ENCODE measurements at places on chromosomes 3 and 15. TPM values are rescaled to one million over a fixed set of nuclear protein-coding genes. Genes with fewer than 3 reads are reported as not detected.

Gene CIAO2A
- 89.3 TPM for total RNA-seq

Gene MYNN
- total RNA-seq = 13.9 TPM

- H3K27ac ChIP-seq = no peak overlapping the region
- H3K27me3 ChIP-seq = no peaks in the 10 kb centered on the region
- no peaks in the 10 kb centered on the region for H3K4me1 ChIP-seq
These were observed 563.8 kb upstream of the ROBO1 start for GRCh38 chr3:80331494-80332170.

Gene ZNF660
- total RNA-seq = 11.7 TPM

GRCh38 chr3:139117136-139117675, 72.5 kb upstream of the PRR23C start:
- H3K36me3 ChIP-seq = no peaks in the 10 kb centered on the region
- DNase-seq = no peak
- H3K4me1 ChIP-seq = no peaks in the 10 kb centered on the region
- no peak overlapping the region for H3K4me3 ChIP-seq

DNA sequence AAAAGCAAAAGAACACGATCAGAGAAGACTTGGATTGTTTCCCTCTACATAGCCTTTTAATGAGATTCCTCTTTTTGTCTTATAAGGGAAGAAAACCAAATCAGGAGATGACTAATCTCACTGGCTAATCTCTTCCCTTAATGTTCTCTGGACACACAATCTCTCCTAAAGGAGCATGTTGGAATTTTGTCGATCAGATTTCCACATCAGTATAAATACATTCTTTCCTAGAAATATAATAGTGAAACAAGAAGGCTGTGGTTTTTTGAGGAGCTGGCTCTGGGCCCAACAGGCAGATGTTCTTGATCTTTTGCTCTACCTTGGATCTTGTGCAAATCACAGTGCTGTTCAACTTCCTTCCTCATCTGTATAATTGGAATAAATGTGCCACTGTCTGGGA, 94.0 kb downstream of the GTPBP8 start:
- no peak overlapping the region for H3K4me3 ChIP-seq
- H3K4me1 ChIP-seq = peaks cover 6% of the 10 kb centered on the region
- no peak overlapping the region for H3K27ac ChIP-seq
- H3K27me3 ChIP-seq = no peaks in the 10 kb centered on the region
- DNase-seq = no peak

Gene DBR1
- 18.0 TPM for total RNA-seq

Gene ARPP21
- not detected for total RNA-seq

GRCh38 chr3:142274908-142275307, 49.5 kb upstream of the GK5 start:
- H3K4me1 ChIP-seq = no peaks in the 10 kb centered on the region
- no peak for DNase-seq
- H3K27ac ChIP-seq = no peak overlapping the region
- no peaks in the 10 kb centered on the region for H3K36me3 ChIP-seq
- H3K27me3 ChIP-seq = peaks cover 5% of the 10 kb centered on the region

Gene SCN11A
- total RNA-seq = 0.10 TPM

DNA sequence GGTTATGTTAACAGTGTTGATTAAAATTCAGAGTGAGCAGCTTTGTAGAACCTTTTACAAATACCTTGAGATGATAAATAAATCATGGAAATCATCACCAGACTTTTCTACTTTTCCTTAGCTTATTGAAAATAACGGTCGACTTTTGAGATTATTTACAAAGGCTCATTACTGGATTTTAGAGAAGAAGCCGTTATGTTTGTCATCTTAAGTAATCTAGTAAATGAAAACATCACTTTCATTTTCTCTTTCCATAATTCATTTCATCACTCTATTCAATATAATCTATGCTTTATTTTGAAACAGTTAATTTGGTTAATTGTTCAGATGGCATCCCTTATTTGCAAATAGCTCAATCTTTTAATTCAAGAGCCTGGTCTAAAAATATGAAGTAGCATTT, 3.6 kb downstream of the PLCL2 start:
- peaks cover 10% of the 10 kb centered on the region for H3K4me1 ChIP-seq
- H3K4me3 ChIP-seq = no peak overlapping the region
- DNase-seq = no peak
- peaks cover 12% of the 10 kb centered on the region for H3K27me3 ChIP-seq
- no peak overlapping the region for H3K27ac ChIP-seq

Gene PARL
- 81.3 TPM for total RNA-seq

DNA sequence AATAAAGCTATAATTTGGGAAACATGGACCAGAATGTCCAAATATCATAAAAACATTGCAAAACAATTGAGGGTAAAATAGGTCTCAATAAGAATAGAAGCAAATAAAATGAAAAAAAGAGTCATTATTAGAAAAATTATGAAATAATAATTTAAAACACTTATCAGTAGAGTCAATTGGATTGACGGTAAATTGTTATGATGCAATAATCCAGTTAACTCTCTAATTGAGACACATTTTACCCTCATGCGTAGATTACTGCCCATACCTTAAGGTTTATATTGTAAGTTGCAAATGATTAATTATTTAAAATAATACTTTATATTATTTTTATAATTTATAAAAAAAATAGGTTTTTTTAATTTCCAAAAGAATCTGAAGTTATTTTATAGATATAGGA, 73.4 kb upstream of the POU1F1 start:
- H3K4me3 ChIP-seq = no peak overlapping the region
- DNase-seq = no peak
- H3K27ac ChIP-seq = no peak overlapping the region
- no peaks in the 10 kb centered on the region for H3K36me3 ChIP-seq
